ENCODE measurements at places on chromosomes 2 and 18. TPM values are rescaled to one million over a fixed set of nuclear protein-coding genes. Genes with fewer than 3 reads are reported as not detected.

LIMS2 gene
- total RNA-seq, result 30.3 TPM

ZNF514 gene
- total RNA-seq, result 9.6 TPM

ALK gene
- total RNA-seq, result not detected

ALLC gene
- not detected for total RNA-seq

APLF gene
- 0.58 TPM for total RNA-seq

AQP12B gene
- not detected for total RNA-seq

CSRNP3 gene
- total RNA-seq, result 0.87 TPM

SNRNP200 gene
- 106 TPM for total RNA-seq

TCF7L1 gene
- total RNA-seq, result 8.3 TPM

SLC35F6 gene
- 12.9 TPM for total RNA-seq

CREG2 gene
- not detected for total RNA-seq

RAPGEF4 gene
- not detected for total RNA-seq

BOK gene
- total RNA-seq, result 13.0 TPM

DAW1 gene
- total RNA-seq, result not detected

TTC32 gene
- 35.4 TPM for total RNA-seq

LAMA1 gene
- total RNA-seq, result not detected

SPEG gene
- 106 TPM for total RNA-seq
